ENCODE measurements at places on chromosomes 5 and 9.

- DNase-seq, result no peak
These were observed 139.0 kb downstream of the OLFM1 start for GRCh38 chr9:135226369-135227050.

DNA sequence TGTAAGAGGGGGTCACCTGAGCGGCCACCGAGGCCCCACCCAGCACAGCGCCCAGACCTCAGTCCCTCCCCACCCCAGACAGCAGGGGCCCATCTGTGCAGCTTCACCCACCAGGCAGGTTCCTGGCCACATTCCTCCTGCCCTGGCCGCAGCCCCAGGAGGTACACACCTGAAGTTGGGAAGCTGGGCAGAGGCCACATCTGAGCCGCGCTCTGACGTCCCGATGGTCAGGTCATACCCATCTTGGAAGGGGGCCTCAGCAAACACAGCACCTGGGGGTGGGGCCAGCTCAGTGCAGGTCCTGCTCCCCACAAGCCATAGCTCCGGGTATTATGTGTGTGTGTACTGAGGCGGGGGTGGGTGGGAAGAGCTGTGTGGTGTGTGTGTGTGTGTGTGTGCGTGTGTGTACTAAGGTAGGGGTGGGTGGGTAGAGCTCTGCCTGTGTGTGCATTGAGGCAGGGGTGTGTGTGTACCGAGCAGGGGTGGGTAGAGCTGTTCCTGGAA is 5.6 kb downstream of the SPOUT1 start:
- DNase-seq, result no peak

GRCh38 chr9:73081979-73082657 is 69.5 kb upstream of the ANXA1 start:
- peak; percentile 13 for DNase-seq

GRCh38 chr5:80975065-80975464 is 14.9 kb downstream of the RASGRF2 start:
- DNase-seq, result no peak

- DNase-seq, result no peak
These were observed 125.3 kb upstream of the TMEM161B start for GRCh38 chr5:88393716-88394535.

DNA sequence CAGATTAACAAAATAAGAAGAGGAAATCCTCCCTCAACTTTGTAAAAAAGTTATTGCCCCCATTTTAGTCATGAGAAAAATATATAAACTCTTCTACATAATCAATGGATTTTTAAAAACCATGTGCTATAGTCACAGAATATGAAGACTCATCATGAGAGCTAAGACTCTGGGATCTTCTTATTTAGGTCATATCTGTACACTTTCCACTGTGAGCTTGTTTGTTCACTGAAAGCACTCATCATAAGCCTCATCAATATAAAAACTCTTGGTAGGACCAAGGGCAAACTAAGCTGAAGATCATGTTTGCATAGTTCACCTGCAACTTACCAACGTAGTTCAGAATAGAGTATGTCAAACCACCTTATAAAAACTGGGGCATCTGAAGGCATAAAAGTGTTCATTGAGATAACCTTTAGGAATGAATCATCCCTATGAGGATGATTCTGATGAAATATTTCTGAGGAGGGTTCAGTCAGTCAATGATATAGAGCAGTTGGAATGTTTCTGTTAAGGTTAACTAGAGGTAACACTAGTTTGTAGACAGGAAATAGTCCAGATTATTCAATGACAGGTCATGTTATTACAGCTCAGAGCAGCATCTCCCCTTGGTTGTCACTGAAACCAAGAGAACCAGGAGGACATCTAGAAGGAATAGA is 289.9 kb upstream of the SMC2 start:
- DNase-seq, result no peak

GRCh38 chr5:124948062-124948753 is 201.8 kb upstream of the ZNF608 start:
- no peak for DNase-seq

GRCh38 chr5:94240596-94240992 is 377.8 kb downstream of the KIAA0825 start:
- no peak for DNase-seq

GRCh38 chr5:176803068-176803942 is 7.1 kb upstream of the UNC5A start:
- no peak for DNase-seq

Data from CD4-positive, alpha-beta memory T cell (primary cell).